ENCODE measurements at places on chromosomes 13 and 19.

- DNase-seq = no peak
Observed at GRCh38 chr19:2659856-2660432, 42.5 kb downstream of the GNG7 start.

DNA sequence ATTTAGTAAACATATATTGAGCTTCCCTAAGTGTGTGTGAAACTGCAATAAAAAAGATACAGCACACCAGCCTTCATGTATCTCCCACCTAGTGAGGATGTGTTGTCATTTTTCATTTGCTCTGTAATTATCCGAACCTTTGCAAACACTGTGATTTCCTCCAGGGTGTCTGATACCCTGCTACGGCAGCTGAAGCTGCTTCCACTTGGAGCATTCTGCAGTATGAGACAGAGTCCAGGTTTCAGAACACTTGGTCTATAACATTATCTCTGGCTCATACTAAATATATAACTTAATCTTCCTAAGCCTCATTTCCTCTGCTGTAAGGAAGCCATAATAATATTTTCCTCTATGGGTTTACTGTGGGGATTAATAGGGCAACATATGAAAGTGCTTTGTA lies 1338.1 kb upstream of the SLC10A2 start:
- no peak for DNase-seq

DNA sequence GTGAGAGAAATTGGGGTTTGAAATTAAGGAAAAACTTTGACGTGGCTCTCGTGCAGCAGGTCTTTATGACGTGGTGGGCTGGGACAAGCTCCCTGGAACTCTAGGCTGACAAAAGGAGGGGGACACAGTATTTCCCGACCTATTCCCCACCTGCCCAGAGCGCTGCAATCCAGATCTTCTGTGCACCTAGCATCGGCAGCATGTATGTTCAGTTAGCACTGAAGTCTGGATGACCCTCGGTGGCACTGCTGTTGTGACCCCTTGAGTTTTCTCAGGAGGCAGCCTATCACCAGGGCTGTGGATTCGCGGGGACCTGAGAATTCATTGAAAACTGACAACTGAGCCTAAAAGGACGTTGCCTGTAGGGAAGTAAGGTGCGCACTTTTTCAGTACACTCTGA lies 9.1 kb upstream of the ZNF536 start:
- no peak for DNase-seq

DNA sequence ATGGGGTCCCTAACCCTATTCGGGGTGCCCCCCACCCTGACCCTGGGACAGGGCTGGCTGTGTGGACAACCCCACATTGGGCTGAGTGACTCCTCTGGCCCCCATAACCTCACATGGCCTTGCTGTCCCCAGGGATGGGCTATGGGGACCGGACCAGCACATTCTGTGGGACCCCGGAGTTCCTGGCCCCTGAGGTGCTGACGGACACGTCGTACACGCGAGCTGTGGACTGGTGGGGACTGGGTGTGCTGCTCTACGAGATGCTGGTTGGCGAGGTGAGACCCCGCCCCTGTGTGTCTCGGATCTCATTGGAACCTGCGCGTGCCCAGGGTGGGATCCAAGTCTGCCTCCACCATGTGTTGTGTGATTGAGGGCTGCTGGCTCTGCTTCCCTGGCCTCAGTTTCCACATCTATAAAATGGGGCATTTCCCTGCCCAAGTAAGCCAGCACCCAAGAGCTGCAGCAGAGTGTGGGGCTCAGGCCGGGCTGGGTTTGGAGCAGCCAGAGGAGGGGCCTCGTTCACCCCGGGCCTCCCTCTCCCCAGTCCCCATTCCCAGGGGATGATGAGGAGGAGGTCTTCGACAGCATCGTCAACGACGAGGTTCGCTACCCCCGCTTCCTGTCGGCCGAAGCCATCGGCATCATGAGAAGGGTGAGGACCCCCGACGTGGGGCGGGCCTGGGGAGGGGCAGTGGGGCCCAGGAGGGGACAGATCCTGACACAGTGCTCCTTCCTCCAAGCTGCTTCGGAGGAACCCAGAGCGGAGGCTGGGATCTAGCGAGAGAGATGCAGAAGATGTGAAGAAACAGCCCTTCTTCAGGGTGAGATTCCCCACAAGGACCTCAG lies 4.9 kb downstream of the PTGER1 start:
- no peak for DNase-seq

- DNase-seq = peak; percentile 21
Observed at GRCh38 chr19:18349524-18350128, 9.2 kb downstream of the PGPEP1 start.

DNA sequence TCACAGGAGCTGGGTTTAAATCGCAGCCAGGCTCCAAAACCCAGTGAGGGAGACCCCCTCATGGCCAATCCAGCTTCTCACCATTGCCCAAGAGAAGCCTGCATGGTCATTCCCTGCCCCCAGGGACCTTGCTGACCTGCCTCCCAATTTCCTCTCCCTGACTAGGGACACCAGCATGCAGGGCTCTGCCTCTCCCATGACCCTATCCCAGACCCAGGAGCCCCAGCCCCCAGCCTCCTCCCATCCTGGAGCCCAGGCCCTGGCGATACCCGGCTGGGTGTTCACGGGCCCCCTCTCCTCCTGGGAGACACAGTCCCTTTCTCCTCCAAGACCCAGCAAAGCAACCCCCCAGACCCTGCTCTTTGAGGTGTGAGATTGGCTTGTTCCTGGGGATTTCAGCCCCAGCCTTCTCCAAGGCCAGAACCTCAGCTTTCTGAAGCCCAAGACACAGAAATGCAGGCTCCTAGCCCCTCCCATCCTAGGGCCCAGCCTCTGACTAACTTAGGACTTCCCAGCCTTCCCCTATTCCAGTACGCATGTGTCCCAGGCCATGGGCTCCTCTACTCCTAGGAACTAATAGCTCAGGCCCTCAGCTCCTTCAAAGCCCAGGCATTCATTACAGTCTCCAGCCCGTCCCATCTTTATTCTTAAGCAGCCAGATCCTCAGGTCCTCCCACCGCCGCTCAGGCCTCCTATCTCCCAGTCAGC lies 1.1 kb downstream of the GYS1 start:
- DNase-seq = peak; percentile 23

- DNase-seq = no peak
Observed at GRCh38 chr19:56972291-56972841, 131.8 kb upstream of the PEG3 start.

- no peak for DNase-seq
Observed at GRCh38 chr13:23724196-23724970, 154.2 kb downstream of the TNFRSF19 start.

DNA sequence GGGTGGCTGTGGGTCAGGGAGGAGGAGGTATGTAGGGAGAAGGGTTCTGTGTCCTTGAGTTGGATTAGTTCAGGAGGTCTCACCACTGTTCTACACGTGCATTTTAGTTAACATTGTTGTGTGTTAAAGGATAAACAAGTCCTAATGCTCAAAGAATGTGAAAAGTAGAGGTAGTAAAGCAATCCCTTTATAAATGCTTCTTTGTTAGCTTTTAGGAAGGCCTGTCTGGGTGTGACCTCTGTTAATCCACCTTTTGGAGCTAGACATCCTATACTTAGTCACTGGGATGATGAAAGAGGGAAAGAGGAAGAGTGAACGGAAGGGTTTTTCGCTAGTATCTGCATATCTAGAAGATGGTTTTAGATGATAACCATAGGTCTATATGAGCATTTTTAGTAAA lies 42.2 kb upstream of the FLT1 start:
- DNase-seq = no peak

DNA sequence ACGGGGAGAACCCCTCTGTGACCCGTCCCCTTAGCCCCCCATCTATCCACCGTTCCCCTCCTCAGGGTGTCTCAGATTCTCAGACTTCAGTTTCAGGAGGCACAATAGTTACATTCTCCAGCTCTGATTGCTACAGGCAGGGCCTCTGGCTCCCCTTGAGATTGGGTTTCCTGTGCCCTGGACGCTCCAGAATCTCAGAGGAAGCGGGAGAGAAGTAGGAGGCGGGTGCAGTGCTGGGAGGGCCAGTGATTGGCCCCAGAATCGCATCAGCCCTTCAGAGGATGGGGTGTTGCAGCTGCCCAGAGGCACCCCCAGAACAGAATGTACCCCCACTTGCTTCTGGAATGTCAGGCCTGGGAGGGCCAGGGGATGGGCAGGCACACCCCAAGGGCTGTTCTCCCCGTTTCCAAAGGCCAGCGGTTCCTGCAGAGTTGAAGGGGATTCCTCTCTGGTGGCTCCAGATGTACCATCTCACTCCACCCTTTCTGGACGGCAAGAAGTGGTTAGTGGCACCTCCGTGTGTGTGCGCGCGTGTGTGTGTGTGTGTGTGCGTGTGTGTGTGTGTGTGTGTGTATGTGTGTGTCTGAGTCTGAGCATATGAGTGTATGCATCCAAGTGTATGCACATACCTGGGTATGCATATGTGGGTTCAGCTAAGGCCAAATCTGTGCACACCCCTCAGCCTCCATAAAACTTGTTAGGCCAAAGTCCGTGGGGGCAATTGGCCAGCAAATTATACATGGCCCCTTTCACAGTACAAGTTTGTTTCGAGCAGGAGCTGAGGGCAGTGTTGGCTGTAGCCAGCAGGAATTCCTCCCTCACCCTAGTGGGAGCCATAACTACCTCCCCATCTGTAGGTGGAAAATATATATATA lies 35.5 kb downstream of the LYL1 start:
- no peak for DNase-seq

DNA sequence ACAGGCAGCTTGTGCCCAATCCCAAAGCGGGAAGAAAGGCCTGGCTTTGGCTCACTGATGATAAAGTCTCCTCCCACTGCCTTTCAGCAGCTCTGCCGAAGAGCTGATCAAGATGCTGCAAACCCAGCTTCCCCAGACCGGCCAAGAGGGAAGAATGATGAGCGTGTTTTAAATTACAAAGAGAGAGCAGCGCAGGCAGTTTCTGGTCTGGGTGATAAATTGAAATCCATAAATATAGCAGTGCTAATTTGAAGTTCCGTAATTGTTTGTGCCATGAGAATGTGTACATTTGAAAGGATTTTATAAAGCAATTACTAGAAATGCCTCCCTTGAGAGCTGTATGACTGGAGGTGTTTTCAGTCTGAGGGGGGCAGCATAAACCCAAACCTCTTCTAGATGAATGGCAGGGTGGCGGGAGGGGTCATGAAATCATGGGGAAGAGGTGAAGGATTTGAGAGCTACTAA lies 171.8 kb downstream of the STK24 start:
- DNase-seq = no peak

GRCh38 chr13:51063909-51064308 lies 47.2 kb downstream of the C13orf42 start:
- no peak for DNase-seq

- DNase-seq = no peak
Observed at GRCh38 chr13:63438951-63439350, 2023.3 kb upstream of the PCDH20 start.

DNA sequence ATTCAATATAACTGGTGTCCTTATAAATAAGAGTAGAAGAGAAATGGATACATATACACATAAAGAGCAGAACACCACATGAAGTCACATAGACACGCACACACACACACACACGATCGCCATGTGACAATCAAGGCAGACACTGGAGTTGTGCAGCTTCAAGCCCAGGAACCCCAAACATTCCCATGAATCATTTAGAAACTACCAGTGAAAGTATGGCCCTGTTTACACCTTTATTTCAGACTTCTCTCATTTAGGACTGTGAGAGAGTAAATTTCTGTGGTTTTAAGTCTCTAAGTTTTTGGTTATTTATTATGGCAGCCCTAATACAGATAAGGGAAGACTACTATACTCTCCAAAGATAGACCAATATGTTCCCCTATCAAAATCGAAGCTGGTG lies 20.4 kb upstream of the TNFSF13B start:
- DNase-seq = no peak

DNA sequence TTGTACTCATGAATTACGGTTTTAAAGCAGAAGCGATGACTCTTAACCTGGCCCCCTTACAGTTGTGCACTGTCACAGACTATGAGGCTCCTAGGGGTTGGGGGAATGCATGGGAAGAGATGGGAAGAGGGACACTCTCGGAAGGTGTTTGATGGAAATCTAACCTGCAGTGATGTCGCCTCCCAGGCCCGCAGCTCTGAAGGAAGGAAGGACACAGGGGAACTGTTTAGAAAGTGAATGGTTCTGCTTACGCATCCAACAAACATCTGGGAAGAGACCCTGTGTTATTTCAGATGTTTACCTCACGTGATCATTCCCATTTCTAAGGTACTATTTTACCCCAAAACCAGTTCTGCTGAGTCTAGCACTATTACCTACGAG lies 48.0 kb upstream of the SLC7A9 start:
- DNase-seq = no peak

- no peak for DNase-seq
Observed at GRCh38 chr19:33366897-33367296, 6.6 kb upstream of the CEBPG start.

- DNase-seq = no peak
Observed at GRCh38 chr13:95608640-95609323, 35.7 kb downstream of the DZIP1 start.

GRCh38 chr13:97752961-97753668 lies 200.4 kb upstream of the IPO5 start:
- no peak for DNase-seq

DNA sequence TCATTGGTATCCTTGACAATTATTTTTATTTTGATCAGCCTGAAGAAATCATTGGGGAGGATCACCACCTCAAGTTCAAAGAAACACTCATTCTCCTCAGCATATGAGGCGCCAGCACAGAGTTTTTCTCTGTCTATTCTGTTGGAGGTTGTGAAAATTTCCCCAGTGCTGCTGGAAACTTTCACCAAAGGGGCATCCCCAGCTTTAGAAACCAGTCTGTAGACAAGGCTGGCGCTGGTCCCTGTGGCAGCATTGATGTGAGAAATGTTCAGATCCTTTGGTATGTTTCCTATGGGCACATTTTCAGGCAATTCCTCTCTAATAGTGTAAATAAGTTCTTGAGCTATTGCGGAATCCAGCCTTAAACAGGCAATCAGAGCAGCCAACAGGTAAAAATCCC lies 2.1 kb downstream of the PCDH9 start:
- DNase-seq = no peak

DNA sequence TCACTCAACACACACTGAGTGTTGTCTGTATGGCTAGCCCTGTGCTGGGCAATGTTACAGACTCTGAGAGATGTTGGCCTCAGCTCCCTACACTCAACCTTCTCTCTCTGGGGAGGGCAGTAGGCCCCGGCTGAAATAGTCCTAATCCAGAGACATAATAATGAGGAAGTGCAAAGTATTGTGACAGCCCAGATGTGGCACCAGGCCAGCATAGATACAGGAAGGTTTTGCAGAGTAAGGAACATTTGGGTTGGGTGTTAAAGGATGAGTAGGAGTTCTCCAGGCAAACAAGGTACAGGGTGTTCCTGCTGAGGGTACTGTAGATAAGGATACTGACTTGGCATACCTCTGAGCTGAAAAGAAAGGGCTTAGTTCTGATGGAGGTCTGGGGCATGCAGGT lies 2.4 kb downstream of the LIN7B start:
- DNase-seq = peak; percentile 22

GRCh38 chr13:44523146-44524015 lies 52.7 kb downstream of the TSC22D1 start:
- DNase-seq = no peak

- no peak for DNase-seq
Observed at GRCh38 chr13:40292108-40292507, 374.3 kb downstream of the FOXO1 start.

DNA sequence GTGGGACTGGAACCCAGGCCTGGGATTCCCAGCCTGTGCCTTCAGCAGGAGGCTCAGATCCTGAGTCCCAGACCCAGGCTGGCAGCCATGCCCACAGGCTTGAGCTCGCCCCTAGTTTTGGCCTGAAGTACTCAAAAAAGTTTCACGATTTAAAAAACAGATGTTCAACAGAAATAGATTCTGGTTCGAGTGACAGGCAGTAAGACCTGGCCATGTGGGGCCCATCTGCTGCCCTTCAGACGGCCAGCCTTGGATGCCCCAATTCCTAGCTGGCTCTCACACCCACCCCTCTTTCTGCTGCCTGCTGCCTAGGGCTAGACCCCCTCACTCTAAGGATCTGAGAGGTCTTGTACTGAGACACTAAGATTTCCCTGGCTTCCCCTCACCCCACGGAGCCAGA lies 2.8 kb upstream of the DMPK start:
- no peak for DNase-seq
